ENCODE measurements at places on chromosomes 5 and 9.

DNA sequence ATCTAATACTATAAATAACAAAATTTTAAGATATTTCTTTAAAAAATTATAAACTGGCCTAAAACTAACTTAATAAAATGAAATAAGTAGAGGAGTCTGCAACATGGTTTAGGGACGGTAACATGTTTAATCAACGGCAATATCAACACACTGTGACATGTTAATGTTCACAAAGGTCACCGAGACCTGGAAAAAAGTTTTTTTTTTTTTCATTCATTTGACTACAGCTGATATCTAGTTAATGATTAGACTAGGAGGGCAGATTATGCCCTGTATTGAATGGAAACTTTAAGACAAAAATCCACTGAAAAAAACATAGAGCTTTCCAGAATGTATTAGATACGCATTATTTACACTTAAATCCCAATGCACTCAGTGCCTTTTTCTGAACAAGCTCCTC lies 67.0 kb upstream of the CDK5RAP2 start:
- no peak for DNase-seq

GRCh38 chr9:121963528-121963995 lies 129.5 kb downstream of the TTLL11 start:
- no peak for DNase-seq

GRCh38 chr5:145465474-145466263 lies 369.5 kb downstream of the PRELID2 start:
- no peak for DNase-seq

GRCh38 chr5:142611154-142611553 lies 74.7 kb downstream of the FGF1 start:
- peak; percentile 70 for DNase-seq

DNA sequence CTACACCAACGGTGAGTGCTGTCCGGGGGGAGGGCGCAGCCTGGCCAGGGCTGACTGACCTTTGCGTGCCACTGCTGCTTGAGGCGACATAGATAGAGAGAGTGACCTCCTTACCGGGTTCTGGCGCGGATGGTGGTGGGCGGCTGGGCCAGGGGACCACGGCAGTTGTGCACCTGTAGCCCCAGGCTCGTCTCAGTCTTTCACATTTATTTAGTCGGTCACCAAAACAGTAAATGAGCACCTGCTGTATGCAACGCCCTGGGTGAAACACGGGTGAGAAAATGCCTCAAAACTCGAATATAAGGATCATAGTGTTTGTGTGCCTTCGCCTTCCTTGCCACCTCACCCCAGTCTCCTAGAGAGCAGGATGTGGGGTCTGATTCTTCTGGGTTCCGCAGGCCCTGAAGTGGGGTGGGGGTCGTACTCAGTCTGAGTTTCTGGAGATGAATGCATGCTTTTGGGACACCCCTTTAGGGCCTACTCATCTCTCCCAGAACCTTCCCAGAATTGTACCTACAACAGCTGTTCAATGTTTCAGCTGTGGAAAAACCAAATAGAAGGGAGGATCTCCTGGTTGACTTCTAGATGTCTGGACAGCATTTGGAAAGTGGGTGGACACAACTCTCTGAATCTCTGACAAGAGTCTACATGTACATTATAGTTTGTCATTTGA lies 714 bp downstream of the SEC24A start:
- DNase-seq = no peak

GRCh38 chr9:89743573-89744254 lies 138.9 kb downstream of the GADD45G start:
- no peak for DNase-seq

DNA sequence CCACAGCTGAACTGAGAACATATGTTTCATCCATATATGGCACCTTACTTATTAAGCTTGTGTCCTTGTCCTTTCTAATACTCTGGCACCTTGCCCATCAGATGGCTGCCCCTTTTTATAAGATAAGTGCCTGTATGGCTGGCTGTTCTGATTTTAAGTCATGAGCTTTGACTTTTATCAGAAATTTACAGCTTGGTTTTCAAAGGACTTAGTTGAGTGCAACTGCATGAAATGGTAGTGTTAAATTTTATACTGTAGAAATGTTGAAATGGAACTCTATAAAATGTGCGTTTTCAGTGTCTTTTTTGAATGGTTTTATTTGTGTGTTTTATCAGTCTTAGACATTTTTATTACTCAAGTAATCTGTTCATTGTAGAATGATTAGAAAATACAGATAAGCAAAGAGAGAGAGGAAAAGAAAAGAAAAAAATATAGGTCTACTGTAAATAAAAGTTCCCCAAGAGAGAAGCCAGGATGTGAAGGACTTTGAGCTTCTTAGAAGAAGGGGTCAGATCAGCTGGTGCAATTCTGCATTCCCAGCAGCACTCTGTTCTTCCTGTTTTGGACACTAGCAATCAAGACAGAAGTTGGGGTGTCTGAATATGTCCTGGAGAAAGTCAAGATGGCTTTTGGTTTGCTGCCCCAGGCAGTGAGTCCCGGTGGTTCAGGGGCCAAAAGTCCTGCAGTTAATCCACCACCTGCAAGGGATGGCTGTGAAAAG lies 38.9 kb downstream of the ARHGAP26 start:
- no peak for DNase-seq

- DNase-seq = no peak
These were observed 174.3 kb downstream of the PRR16 start for GRCh38 chr5:120638449-120638848.

- DNase-seq = no peak
These were observed 254.6 kb downstream of the ASTN2 start for GRCh38 chr9:117160254-117160653.

- DNase-seq = no peak
These were observed 758.5 kb upstream of the CTNND2 start for GRCh38 chr5:12662545-12663314.

- DNase-seq = peak; percentile 20
These were observed 1.8 kb downstream of the KLF4 start for GRCh38 chr9:107487521-107488374.

DNA sequence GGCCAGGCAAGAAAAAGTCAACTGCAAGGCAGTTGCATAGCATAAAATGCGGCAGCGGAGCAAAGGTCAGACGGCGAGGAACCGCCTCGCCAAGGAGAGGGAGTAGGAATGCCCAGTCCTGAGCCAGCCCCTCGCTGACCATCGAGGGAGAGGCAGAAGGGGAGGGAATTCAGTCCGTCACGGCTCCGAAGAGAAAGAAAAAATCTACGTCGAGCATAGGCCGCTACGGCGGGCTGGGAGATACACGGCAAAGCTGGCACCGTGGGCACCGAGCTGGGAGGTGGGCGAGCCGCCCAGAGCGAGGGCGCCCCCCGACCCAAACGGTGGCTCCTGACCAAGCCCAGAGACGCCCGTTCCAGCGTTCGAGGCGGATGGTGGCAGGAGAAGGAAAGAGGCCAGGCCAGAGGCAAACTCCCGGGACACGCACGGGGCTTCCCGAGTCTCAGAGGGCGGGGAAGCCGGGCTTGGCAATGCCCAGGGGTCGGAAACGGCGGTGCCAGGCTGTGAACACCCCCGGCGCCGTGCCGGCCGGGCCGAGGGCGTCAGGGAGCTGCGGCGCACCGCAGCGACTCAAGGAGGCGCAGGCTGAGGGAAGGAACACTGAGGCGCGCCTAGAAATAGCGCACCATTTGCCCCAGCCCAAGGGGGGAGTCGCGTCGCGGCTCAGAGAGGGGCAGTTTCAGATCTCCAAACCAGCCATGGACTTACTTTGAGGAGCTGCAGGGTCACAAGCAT lies 518 bp downstream of the SPRY4 start:
- no peak for DNase-seq

GRCh38 chr5:126499853-126500342 lies 76.7 kb downstream of the GRAMD2B start:
- no peak for DNase-seq

DNA sequence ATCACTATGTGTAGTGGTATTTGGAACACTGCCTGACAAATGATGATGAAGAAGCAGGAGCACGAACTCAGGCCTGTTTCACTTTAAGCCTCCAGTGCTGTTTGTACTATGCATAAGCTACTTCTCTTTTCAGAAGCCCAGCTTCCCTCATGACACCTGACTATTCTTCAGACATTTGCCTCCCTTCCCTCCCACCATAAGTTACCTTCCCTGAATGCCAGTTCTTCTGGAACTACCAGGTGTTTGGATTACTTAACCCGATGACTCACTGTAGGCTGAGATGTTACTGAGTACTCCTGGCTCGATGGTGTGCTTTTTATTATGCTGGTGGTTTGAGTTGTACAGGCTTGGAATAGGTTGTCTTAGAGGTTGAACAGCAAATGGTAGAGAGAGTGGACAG lies 180.0 kb downstream of the SPATA31D1 start:
- no peak for DNase-seq

DNA sequence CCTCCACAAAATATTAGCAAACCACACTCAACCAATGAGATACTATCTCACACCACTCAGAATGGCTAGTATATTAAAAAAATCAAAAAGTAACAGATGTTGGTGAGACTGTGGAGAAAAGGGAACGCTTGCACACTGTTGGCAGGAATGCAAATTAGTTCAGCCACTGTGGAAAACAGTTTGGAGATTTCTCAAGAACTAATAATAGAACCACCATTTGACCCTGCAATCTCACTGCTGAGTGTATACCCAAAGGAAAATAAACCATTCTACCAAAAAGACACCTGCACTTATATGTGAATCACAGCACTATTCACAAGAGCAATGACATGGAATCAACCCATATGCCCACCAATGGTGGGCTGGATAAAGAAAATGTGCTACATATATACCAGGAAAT lies 393.5 kb downstream of the PDE4D start:
- DNase-seq = no peak

- DNase-seq = no peak
These were observed 179.0 kb upstream of the TNC start for GRCh38 chr9:115296831-115297565.

GRCh38 chr5:90221951-90222350 lies 187.6 kb downstream of the CETN3 start:
- DNase-seq = no peak

GRCh38 chr5:7882926-7883325 lies 14.0 kb downstream of the MTRR start:
- DNase-seq = no peak

GRCh38 chr5:13695076-13695712 lies 249.3 kb downstream of the DNAH5 start:
- DNase-seq = no peak

DNA sequence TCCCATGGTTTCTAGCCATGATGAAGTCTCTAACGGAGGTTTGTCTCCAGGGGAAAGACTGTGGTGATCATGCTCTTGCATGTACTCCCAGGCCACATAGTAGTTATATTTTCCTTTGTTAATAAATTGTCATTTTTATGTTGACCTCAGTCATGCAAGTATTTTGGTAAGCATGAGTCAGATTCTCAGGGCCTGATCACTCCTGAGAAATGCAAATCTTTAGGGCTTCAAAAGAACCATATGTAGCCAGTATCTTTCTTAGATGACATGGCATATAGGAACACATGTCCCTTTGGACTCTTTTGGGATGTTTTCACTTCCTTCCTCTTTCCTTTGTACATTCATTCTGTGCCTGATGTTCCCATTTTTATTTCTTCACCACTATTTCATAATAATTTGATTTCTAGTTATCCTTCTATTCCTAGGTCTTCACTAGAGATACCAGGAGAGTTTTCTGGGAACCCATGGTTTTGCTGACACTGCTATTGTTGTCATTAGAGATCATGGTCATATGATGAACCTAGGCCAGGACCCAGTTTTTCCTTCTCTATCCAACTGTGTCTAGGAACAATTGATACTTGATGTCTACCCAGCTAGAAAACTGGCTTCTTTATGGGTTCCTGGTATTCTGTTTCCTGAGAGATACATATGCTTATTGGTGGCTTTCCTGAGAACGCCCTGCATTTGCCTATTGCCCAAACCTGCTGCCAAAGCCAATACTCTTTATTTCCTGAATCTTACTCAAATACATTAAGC lies 248.1 kb upstream of the NREP start:
- DNase-seq = no peak

GRCh38 chr9:125690679-125691078 lies 16.3 kb downstream of the MAPKAP1 start:
- DNase-seq = no peak

- no peak for DNase-seq
These were observed 48.2 kb upstream of the PRDM9 start for GRCh38 chr5:23459214-23459613.

DNA sequence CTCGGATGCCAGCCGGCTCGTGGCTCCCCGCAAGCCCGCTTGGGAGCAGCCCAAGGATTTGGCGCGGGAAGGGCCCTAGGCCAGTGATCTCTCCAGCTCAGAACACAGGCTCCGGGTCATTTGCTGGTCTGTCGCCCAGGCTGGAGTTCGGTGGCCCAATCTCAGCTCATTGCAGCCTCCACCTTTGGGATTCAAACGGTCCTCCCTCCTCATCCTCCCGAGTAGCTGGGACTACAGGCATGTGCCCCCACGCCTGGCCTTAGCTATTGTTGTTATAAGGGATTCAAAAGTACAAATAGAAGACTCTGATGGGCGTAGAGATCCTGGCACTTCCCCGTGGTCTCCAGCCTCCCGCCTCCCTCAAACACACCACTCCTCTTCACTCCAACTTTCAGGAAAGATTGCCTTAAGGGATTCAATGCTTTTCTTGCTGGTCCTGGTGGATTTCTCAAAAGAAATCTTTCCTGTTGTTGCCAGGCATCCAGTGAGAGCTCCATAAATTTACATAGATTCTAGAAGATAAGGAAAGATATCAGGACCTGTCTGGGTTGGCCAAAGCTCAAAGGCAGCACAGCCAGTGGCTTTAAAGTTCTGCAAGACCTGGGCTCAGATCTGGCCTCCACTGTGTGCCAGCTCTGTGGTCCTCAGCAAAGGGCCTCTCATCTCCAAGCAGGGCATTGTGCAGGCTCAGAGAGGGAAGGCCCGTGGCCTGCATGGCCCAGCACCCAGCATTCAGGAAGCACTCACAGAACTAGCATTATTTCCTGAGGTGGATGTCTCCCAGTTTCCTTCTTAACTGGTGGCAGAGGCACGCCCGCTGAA lies 1.0 kb downstream of the AIF1L start:
- no peak for DNase-seq

- no peak for DNase-seq
These were observed 45.0 kb upstream of the IPPK start for GRCh38 chr9:92714787-92715487.

GRCh38 chr5:111953351-111954127 lies 196.5 kb upstream of the NREP start:
- no peak for DNase-seq

DNA sequence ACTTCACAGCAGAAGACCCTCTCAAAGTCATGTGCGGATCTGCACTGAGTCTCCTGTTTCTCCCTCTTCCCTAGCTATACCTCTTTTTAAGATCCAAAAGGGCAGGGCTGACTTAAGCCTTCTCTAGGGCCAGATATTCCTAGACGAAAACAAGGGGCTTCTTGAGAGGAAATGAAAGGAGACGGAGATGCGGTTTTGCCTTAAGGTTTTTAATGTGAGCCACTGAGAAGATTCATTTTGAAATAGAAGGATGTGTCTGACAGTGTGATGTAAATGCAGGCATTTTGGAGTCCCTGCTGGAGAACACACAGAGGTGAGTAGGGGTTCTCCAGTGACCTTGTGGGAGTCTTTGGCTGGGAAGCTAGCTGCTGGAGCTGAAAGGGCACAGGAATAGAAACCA lies 15.6 kb upstream of the IL12B start:
- no peak for DNase-seq

DNA sequence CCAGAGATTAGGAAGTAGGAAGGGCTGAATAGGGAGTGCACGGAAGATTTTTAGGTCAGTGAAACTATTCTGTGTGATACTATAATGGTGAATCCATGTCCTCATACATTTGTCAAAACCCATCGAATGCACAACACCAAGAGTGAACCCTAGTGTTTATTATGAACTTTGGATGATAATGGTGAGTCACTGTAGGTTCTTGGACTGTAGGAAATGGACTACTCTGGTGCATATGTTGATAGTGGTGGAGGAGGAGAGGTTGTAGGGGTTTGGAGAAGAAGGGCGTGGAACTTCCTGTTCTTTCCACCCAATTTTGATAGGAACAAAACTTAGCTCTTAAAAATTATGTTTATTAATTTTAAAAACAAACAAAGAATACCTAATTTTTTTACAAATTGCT lies 14.3 kb downstream of the CTSL start:
- no peak for DNase-seq

Measured in stimulated activated CD4-positive, alpha-beta T cell treated with anti-CD3 and anti-CD28 coated beads, Interleukin-4, amount 100 ng/mL, for 48 hours (primary cell).